Dermis microvascular lymphatic vessel endothelial cell (primary cell): ENCODE measurements at places on chromosomes 12 and 14.

DNA sequence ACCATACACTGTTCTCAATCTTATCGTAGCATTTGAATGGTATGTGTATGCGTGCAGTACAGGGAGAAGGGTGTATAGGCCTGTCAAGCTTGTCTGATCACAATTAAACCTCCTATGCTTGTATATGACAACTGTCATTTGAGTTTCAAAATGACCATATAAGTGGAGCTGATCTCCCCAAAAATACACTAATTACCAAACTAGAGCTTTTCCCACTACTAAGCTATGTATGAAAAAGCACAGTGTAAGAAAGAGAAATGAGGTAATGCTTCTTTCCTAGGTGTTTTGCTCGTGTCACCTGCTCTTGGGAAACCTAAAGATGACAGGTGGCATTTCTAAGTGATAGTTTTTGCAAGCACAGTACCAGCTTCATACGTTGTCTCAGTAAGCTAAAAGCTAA is 1.1 kb upstream of the STK38L start:
- no peak for DNase-seq

DNA sequence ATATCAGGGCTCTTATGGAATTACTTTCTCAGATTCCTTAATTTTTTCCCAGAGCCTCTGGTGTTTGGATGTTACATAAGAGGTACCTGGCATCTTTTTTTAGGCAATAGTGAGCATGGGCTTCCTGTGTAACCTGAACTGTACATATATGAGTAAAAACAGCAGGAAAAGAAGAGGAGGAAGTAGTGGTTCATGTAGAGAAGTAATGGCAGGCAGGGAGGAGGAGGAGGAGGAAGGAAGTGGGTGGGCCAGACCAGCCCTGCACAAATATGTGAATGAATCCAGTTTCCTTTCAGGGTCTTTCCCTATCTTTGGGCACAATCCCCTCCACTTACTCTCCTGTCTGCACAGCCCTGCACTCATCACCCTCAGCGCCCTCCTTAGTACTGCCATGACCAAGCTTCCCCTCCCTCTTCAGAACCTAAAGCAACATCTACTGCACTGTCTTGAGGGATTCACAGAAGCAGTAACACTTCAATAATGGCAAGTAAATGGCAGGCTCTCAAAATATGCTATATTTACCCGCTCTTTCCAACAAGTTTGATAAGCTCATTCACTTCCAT is 40.9 kb upstream of the GSG1 start:
- no peak for DNase-seq

GRCh38 chr12:13228579-13228978 is 32.1 kb downstream of the EMP1 start:
- DNase-seq, result no peak

- DNase-seq, result no peak
Observed at GRCh38 chr14:60681271-60681670, 32.0 kb upstream of the SIX1 start.

DNA sequence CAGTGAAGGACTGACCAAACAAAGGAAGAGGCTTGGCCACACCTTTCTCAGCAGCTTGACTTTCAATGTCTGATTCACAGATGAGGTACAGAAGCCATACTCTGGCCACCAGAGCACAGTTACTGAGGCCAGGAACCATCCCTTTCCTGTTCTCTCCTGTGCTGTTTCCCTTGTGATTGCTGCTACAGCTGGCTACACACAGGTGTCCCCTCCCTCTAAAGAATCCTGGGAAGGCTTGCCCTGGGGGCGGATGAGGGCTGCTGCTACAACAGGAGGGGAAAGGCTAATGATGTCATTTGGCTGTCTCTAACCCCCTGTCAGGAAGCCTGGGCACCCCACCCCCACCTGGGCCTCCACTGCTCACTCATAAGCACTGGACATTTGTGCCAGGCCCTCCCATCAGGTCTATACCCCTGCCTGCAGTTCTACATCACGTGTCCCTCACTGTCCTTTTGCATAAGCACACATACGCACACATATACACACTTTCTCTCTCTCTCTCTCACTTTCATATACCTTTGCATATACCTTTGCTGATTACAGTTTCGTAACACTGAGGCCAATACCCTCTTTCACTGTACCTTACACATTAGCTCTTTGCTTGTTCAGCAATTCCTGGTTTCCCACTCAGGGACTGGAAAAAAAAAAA is 41.4 kb downstream of the PRPF40B start:
- peak; percentile 98 for DNase-seq

- DNase-seq, result no peak
Observed at GRCh38 chr12:20339060-20339459, 29.3 kb upstream of the PDE3A start.

DNA sequence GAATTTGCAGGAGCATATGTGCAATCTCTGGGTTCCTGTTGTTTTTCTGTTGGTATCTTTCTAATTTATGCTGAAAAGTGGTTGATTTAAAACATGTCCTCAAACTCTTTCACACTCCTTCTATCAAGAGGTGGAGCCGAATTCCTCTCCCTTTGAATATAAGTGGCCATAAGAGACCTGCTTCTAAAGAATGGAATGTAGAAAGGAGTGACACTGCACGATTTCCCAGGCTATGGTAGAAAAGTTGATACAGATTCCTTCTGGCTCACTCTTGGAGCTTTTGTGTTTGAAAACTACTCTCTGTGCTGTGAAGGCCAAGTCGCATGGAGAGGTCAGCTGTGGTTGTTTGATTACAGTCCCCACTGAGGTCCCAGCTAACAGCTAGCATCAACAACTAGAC is 613.2 kb downstream of the ETNK1 start:
- no peak for DNase-seq

GRCh38 chr12:14906114-14906513 is 20.5 kb upstream of the MGP start:
- DNase-seq, result no peak

DNA sequence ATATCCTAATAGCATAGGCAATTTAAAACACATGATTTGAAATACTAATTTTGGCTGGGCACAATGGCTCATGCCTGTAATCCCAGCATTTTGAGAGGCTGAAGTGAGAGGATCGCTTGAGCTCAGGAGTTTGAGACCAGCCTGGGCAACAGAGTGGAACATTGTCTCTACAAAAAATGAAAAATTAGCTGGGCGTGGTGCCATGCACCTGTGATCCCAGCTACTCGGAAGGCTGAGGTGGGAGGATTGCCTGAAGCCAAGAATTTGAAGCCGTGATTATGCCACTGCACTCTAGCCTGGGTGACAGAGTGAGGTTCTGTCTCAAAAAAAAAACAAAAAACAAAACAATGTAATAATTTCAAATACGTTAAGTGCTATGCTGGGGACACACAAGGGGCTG is 83.3 kb downstream of the SSPN start:
- DNase-seq, result no peak

GRCh38 chr12:126316411-126316810 is 1251.2 kb downstream of the AACS start:
- DNase-seq, result no peak

- DNase-seq, result no peak
Observed at GRCh38 chr12:49043856-49044258, 16.7 kb downstream of the KMT2D start.

- no peak for DNase-seq
Observed at GRCh38 chr14:99479906-99480869, at the start of gene SETD3. TSS of gene SETD3 (minus strand) at chr14:99480859. CDS start at chr14:99465805, 15,054 bp downstream.

DNA sequence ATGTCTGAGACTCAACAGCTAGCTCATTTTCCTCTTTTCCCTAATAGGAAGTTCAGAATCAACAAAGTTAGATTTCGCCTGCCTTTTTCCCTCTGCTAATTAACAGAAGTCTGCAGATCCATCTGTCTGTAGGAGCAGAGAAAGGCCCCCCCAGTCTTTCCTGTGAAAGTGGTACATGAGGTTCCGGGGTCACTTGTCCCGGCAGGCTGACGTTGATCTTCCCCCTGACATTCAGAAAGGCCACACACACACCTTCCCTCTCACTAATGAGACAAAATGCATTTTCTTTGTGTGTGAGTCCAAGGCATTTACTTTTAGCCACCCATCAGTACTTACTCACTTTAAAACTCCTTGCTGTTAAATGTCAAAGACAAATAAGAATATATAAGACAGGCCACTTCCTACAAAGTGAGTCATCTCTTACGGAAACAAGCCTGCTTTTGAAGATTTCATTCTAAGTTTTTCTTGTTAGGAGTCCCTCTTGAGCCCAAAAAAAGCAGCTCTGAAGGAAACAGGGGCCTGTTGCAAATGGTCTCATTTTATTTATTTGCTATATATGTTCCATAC is 138.7 kb downstream of the TTC7B start:
- no peak for DNase-seq

- no peak for DNase-seq
Observed at GRCh38 chr14:99690636-99691035, 6.5 kb downstream of the CYP46A1 start.

- no peak for DNase-seq
Observed at GRCh38 chr14:22919601-22919921, 612 bp upstream of the RBM23 start.

- no peak for DNase-seq
Observed at GRCh38 chr12:122013136-122013535, 8.5 kb upstream of the BCL7A start.

DNA sequence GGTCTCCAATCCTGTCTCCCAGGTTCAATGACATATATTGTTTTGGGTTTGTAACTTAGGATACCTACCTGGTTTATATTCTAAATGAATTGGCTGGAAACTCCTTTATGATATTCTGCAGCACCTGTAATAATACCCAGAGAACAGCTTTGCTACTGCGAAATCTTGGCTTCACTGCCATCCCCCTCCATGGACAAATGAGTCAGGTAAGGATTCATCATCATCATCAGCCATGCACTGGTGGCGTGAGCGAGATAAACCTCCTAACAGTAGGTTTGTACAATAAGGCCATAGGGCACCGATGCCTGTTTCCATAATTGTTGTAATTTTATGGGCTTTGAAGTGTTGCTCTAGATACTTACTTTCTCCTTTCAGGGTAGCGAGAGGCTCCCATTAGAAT is 10.7 kb downstream of the DDX47 start:
- DNase-seq, result no peak

DNA sequence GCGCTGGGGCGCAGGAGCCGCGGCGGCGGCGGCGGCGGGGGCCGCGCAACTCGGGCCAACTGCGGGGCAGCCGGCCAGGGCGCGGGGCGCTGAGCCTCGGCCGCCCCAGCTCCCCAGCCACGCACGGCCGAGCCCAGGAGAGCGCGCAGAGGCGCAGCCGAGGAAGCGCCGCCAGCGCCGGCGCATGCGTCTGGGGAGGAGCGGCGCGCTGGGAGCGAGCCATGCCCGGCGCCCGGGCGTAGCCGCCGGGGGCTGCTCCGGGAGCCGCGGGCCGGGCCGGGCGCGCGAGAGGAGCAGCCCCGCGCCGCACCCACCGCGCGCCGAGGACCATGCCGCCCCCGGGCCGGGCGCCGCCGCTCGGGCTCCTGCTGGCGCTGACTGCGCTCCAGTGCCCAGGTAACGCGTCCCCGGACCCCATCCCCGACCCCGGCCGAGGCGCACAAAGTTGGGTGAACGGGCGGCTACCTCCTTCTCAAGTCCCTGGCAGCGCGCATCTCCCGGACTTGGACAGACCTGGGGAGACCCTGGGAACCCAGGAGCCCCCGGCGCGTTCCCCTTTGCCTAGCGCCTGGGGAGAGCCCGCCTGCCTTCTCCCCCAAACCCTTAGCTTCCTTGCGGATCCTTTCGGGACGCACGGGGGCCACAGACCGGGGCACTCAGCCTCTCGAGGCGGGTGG is 121.4 kb downstream of the AACS start:
- no peak for DNase-seq

GRCh38 chr12:18135086-18135485 is 45.1 kb upstream of the RERGL start:
- DNase-seq, result no peak

DNA sequence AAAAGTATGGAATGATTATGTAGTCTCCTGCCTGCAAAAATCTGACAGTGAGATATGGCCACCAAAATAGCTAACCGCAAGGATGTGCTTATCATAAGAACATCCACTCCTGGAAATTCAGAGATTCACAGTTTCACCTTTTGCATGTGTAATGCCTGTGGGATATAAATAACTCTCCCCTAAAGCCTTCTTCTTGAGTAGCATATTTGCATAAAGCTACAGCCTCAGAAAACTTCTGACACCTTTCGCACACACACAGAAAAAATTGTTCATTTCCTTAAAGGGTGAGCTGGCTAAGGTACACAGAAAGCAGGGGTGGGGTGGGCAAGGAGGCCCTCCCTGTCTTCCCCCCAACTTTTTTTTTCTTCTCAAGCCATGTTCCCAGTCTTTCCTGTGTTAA is 3.1 kb upstream of the IGF1 start:
- no peak for DNase-seq

DNA sequence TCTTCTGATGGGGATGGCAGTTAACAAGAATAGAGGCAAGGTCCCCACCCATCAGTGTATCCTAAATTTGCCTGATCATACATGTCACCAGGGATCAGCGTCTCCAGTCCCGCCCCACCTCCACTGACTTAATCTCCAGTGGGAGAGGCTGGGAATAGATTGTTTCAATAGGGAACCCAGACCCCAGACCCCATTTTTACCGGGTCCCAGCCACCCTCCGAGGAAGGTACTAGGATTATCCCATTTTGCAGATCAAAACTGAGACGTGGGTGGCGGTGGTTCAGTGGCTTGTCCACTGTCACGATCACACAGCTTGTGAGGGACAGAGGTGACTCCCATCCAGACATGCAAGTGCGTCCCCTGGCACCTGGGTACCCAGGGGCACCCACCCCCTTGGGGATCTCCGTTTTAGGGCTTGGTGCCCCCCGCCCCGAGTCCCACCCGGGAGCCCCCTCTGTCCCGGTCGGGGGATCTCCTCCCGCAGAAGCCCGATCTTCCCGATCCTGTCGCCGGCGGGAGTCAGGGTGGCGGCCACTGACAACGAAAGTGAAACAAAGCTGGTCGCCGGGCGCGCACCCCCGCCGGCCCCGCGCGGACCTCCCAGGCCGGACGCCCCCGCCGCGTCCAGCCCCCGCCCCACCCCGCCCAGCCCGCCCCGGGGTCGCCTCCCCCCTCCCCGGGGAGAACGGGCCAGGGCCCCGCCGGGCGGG is 523 bp downstream of the WSB2 start:
- DNase-seq, result peak; percentile 59

DNA sequence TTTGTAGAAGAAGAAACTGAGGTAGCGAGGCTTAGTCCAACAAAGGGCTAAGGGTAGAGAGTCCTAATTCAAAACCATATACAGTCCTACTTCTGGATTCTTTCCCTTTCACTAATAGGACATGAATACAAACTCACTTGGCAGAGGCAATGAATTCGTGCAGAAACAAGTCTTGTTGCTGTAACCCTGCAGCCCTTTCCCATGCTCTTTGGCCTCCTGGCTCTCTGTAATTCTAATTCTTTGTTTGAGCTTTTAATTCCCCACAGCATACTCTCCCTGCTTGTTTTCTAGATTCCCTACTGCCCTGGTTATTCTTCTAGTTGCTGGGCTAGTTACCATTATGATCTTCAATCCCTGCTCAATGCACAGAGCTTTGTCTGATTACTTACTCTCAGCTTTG is 381.4 kb downstream of the ETNK1 start:
- DNase-seq, result no peak

- no peak for DNase-seq
Observed at GRCh38 chr12:112112409-112113133, 4.0 kb upstream of the NAA25 start.

GRCh38 chr14:67241411-67242167 is at the start of gene PALS1:
TSS of gene PALS1 (plus strand) at chr14:67241435. CDS start at chr14:67279171, 37,736 bp downstream.
- peak; percentile 83 for DNase-seq
